Activated B cell treated with CpG ODN at 0.5 μM for 24 hours (primary cell): ENCODE measurements at places on chromosomes 2 and 18. TPM values are rescaled to one million over a fixed set of nuclear protein-coding genes. Genes with fewer than 3 reads are reported as not detected.
A peak's percentile ranks its signal among the peaks of the same experiment; 100 is the strongest.

The PROKR1 gene
- total RNA-seq = 0.05 and 0.09 TPM in 2 replicates

The LONRF2 gene
- 0.09 and 0.17 TPM in 2 replicates for total RNA-seq

The CYTIP gene
- total RNA-seq = 129 and 130 TPM in 2 replicates

The G6PC2 gene
- not detected in 2 replicates for total RNA-seq

The SIGLEC15 gene
- total RNA-seq = not detected in 2 replicates

The M1AP gene
- not detected in 2 replicates for total RNA-seq

The LRRTM4 gene
- total RNA-seq = not detected in 2 replicates

The ITSN2 gene
- total RNA-seq = 147 and 156 TPM in 2 replicates

The ZFAND2B gene
- total RNA-seq = 39.9 and 47.2 TPM in 2 replicates

GRCh38 chr2:133787207-133787606, 218.9 kb upstream of the NCKAP5 start:
- no peaks in the 10 kb centered on the region for H3K36me3 ChIP-seq
- no peak overlapping the region for H3K4me3 ChIP-seq
- H3K27ac ChIP-seq = no peak overlapping the region
- DNase-seq = no peak

GRCh38 chr2:10830641-10831399, 18.2 kb upstream of the PDIA6 start:
- no peak overlapping the region for H3K4me3 ChIP-seq
- peaks cover 12% of the 10 kb centered on the region for H3K4me1 ChIP-seq
- no peak for DNase-seq
- no peaks in the 10 kb centered on the region for H3K36me3 ChIP-seq
- no peak overlapping the region for H3K27ac ChIP-seq

GRCh38 chr18:74073957-74074667, 73.5 kb downstream of the FBXO15 start:
- H3K27me3 ChIP-seq = no peaks in the 10 kb centered on the region
- H3K4me3 ChIP-seq = no peak overlapping the region
- no peak overlapping the region for H3K27ac ChIP-seq
- H3K36me3 ChIP-seq = no peaks in the 10 kb centered on the region

GRCh38 chr2:109542384-109542783, 71.4 kb downstream of the SEPTIN10 start:
- no peak for DNase-seq
- H3K4me1 ChIP-seq = no peaks in the 10 kb centered on the region
- no peaks in the 10 kb centered on the region for H3K36me3 ChIP-seq
- H3K27ac ChIP-seq = no peak overlapping the region
- H3K27me3 ChIP-seq = peaks cover 12% of the 10 kb centered on the region

- peaks cover 32% of the 10 kb centered on the region for H3K27me3 ChIP-seq
- H3K4me3 ChIP-seq = no peak overlapping the region
- no peak for DNase-seq
- no peaks in the 10 kb centered on the region for H3K4me1 ChIP-seq
- H3K27ac ChIP-seq = no peak overlapping the region
Observed at GRCh38 chr2:26682155-26682554, 10.4 kb upstream of the KCNK3 start.

DNA sequence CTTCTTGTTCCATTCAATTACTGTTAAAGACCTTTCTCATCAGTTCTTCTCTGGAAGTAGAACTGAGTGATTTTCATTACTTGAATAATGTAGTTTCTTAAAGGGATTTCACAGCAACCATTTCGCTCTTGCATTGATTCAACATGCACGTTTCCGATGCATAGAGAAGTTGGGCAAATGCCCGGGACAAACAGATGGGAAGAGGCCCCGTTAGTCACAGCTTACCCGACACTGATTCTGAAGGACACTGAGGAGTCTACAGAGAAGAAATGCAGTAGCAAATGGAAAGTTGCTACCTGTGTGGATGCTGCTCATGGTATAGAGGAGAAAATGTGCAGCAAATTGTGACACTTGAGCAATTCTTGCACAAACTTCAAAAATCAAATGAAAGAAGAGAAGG, 32.3 kb upstream of the GCG start:
- H3K4me3 ChIP-seq = no peak overlapping the region
- H3K4me1 ChIP-seq = no peaks in the 10 kb centered on the region
- H3K36me3 ChIP-seq = no peaks in the 10 kb centered on the region
- no peak overlapping the region for H3K27ac ChIP-seq

GRCh38 chr2:225122583-225123486, 80.6 kb upstream of the DOCK10 start:
- H3K27me3 ChIP-seq = peaks cover 6% of the 10 kb centered on the region
- H3K36me3 ChIP-seq = no peaks in the 10 kb centered on the region
- DNase-seq = no peak
- no peaks in the 10 kb centered on the region for H3K4me1 ChIP-seq
- H3K27ac ChIP-seq = no peak overlapping the region

DNA sequence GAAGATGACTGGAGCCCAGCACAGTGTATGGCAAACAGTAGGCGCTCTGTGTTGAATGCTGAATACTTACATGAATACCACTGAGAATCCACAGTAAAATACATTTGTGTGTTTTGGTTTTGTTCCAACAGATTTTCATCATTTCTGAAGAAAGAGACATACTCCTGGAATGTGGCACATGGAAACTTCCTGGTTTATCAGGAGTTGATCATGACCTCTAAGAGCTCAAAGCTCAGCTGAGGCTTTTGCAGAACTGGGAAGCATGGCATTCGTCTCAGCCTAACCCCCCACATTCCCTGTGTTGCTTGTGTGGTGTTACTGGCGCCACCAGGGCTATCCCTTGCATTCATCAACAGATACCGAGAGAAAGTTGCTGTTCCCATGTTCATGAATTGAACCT, 316.9 kb upstream of the REV1 start:
- H3K27ac ChIP-seq = no peak overlapping the region
- DNase-seq = no peak
- peaks cover 62% of the 10 kb centered on the region for H3K4me1 ChIP-seq
- peaks cover 73% of the 10 kb centered on the region for H3K36me3 ChIP-seq
- H3K27me3 ChIP-seq = no peaks in the 10 kb centered on the region

DNA sequence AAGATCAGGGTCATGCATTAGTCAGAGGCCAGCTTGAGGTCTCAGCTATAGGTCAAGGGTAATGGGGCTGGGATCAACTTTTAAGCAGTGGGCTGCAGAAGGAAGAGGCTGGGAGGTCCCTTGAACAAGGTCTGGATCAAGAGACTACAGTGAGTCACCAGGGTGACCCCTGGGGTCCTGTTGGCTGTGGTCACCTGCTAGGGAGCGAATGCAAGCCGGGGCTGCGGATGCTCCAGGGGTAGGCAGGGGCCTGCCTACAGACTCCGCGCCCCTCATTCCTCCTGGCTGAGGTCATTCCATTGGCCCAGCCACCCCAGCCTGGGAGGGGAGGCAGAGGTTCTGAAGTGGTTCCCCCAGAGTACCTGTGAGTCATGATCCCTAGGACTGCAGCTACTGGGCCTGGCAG, 110.4 kb downstream of the CYP26B1 start:
- H3K4me1 ChIP-seq = no peaks in the 10 kb centered on the region
- no peaks in the 10 kb centered on the region for H3K27me3 ChIP-seq
- H3K4me3 ChIP-seq = no peak overlapping the region
- H3K36me3 ChIP-seq = no peaks in the 10 kb centered on the region
- H3K27ac ChIP-seq = no peak overlapping the region

GRCh38 chr2:102130647-102130991, 11.9 kb upstream of the IL1R1 start:
- H3K27me3 ChIP-seq = peaks cover 13% of the 10 kb centered on the region
- peaks cover 3% of the 10 kb centered on the region for H3K36me3 ChIP-seq
- H3K4me1 ChIP-seq = no peaks in the 10 kb centered on the region
- H3K4me3 ChIP-seq = no peak overlapping the region
- no peak overlapping the region for H3K27ac ChIP-seq

- no peak overlapping the region for H3K27ac ChIP-seq
- H3K4me3 ChIP-seq = no peak overlapping the region
- DNase-seq = no peak
- H3K36me3 ChIP-seq = no peaks in the 10 kb centered on the region
- H3K4me1 ChIP-seq = no peaks in the 10 kb centered on the region
Observed at GRCh38 chr18:34370704-34371395, 146.1 kb upstream of the NOL4 start.

GRCh38 chr18:77304268-77304667, 54.6 kb downstream of the GALR1 start:
- DNase-seq = no peak
- no peaks in the 10 kb centered on the region for H3K4me1 ChIP-seq
- H3K4me3 ChIP-seq = no peak overlapping the region
- peaks cover 8% of the 10 kb centered on the region for H3K27me3 ChIP-seq
- no peak overlapping the region for H3K27ac ChIP-seq
- no peaks in the 10 kb centered on the region for H3K36me3 ChIP-seq

- no peaks in the 10 kb centered on the region for H3K36me3 ChIP-seq
- no peaks in the 10 kb centered on the region for H3K4me1 ChIP-seq
- H3K4me3 ChIP-seq = no peak overlapping the region
- no peak overlapping the region for H3K27ac ChIP-seq
- H3K27me3 ChIP-seq = no peaks in the 10 kb centered on the region
Observed at GRCh38 chr2:239594019-239594771, 193.4 kb upstream of the HDAC4 start.

DNA sequence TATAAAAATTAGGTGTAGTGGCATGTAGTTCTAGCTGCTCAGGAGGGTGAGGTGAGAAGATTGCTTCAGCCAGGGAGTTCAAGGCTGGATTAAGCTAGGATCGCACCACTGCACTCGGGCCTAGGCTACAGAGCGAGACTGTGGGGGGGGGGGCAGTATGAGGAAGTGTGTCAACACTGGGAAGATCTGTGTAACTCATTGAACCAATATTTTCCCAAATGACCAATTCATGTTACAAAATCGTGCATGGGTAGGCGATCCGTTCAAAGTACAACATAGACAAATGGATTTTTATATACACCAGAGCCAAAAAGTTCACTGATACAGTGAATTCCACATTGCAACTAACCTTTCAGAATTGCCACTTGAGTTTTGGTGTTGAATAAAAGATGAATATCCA, 8.1 kb downstream of the SMAD4 start:
- DNase-seq = no peak
- H3K27me3 ChIP-seq = no peaks in the 10 kb centered on the region
- peaks cover 81% of the 10 kb centered on the region for H3K4me1 ChIP-seq
- H3K27ac ChIP-seq = no peak overlapping the region
- H3K36me3 ChIP-seq = peaks cover 14% of the 10 kb centered on the region
- no peak overlapping the region for H3K4me3 ChIP-seq

GRCh38 chr2:46461011-46461674, 18.2 kb upstream of the TMEM247 start:
- no peaks in the 10 kb centered on the region for H3K27me3 ChIP-seq
- peaks cover 21% of the 10 kb centered on the region for H3K4me1 ChIP-seq
- H3K36me3 ChIP-seq = no peaks in the 10 kb centered on the region
- peak overlapping the region; percentile 81 for H3K27ac ChIP-seq
- DNase-seq = peak; percentile 71

GRCh38 chr2:203347375-203347774, 19.2 kb downstream of the ABI2 start:
- H3K4me3 ChIP-seq = no peak overlapping the region
- peaks cover 13% of the 10 kb centered on the region for H3K36me3 ChIP-seq

DNA sequence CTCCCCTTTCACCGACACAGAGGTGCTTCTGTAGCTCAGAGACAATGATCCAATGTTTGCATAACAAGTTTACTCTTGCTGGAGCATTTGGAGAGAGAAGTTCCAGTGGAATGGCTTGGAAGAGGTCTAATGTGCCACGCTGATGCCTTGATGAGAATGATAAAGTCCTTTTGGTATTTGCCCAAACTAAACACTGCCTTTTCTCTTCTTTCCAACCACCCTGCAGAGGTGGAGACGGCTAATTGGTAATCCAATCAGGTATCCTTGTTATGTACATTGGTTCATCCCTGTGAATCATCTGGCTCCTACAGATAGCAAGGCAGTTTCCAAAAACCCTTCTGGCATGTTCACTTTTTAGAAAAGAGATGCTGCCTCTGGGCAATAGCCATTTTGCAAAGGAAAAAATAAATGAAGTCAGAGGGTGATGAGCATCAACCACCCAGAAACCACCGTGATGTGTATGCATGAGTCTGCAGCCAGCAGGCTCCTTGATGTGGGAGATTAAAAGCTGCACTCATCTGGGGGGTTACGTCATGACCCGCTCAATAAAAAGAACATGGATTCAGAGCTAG, 40.6 kb downstream of the KIAA2012 start:
- H3K27me3 ChIP-seq = peaks cover 31% of the 10 kb centered on the region

GRCh38 chr2:152134488-152135280, 35.8 kb upstream of the CACNB4 start:
- H3K27me3 ChIP-seq = no peaks in the 10 kb centered on the region
- H3K4me3 ChIP-seq = no peak overlapping the region
- H3K4me1 ChIP-seq = no peaks in the 10 kb centered on the region

DNA sequence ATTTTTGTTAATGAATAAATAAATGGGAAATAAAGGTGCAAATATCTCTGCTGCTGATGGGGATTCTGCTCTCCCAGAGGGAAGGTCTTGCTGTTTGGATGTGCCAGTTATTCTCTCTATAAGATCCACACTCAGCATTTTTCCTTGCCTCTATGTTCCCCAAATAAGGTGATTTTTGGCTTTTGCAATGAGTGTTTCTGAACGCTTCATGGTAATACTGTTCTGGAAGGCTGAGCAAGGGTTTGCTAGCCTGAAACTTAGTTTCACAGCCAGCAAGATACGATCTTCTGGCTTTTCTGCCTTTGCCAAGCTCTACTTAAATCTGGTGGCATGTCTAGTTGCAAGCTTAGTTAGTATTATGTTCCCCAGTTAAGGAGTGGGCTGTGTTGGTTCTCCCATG, 114.6 kb downstream of the LPIN1 start:
- H3K27me3 ChIP-seq = no peaks in the 10 kb centered on the region
- no peak for DNase-seq
- H3K4me3 ChIP-seq = no peak overlapping the region
- peaks cover 91% of the 10 kb centered on the region for H3K4me1 ChIP-seq

GRCh38 chr18:12026562-12026961, 45.3 kb downstream of the IMPA2 start:
- H3K27me3 ChIP-seq = no peaks in the 10 kb centered on the region
- DNase-seq = no peak
- no peak overlapping the region for H3K27ac ChIP-seq
- no peak overlapping the region for H3K4me3 ChIP-seq
- H3K4me1 ChIP-seq = peaks cover 6% of the 10 kb centered on the region

- no peaks in the 10 kb centered on the region for H3K36me3 ChIP-seq
- H3K4me3 ChIP-seq = no peak overlapping the region
- no peak overlapping the region for H3K27ac ChIP-seq
- no peaks in the 10 kb centered on the region for H3K4me1 ChIP-seq
- DNase-seq = no peak
- H3K27me3 ChIP-seq = no peaks in the 10 kb centered on the region
Observed at GRCh38 chr2:19746611-19747309, 155.0 kb downstream of the TTC32 start.

GRCh38 chr18:63741769-63742168, 33.4 kb upstream of the SERPINB7 start:
- H3K27me3 ChIP-seq = no peaks in the 10 kb centered on the region
- no peak for DNase-seq
- H3K36me3 ChIP-seq = no peaks in the 10 kb centered on the region
- no peak overlapping the region for H3K27ac ChIP-seq
- H3K4me1 ChIP-seq = no peaks in the 10 kb centered on the region

GRCh38 chr2:197914778-197915177, 110.4 kb downstream of the PLCL1 start:
- no peak overlapping the region for H3K27ac ChIP-seq
- H3K4me3 ChIP-seq = no peak overlapping the region
- H3K4me1 ChIP-seq = no peaks in the 10 kb centered on the region
- H3K27me3 ChIP-seq = no peaks in the 10 kb centered on the region

DNA sequence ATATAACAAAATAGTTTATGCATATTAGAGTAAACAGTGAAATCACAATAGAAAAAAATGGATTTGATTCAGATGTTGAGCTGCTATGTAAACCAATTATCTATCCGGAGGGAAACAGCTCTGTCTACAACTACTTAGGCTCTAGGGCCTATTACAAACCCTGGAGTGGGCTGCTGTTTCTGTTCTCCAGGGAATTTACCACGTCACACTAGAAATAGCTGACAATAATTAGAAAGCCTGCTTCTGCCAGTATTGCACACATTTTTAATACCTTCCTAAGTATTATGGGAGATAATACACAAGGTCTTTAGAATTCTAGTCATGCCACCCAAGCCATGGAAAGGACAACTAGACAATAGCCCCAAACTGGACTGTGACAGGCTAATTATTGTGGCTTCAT, 411.1 kb downstream of the FIGN start:
- H3K27me3 ChIP-seq = no peaks in the 10 kb centered on the region
- no peak overlapping the region for H3K27ac ChIP-seq
- no peaks in the 10 kb centered on the region for H3K4me1 ChIP-seq
